ENCODE measurements at places on chromosomes 13 and 19.

DNA sequence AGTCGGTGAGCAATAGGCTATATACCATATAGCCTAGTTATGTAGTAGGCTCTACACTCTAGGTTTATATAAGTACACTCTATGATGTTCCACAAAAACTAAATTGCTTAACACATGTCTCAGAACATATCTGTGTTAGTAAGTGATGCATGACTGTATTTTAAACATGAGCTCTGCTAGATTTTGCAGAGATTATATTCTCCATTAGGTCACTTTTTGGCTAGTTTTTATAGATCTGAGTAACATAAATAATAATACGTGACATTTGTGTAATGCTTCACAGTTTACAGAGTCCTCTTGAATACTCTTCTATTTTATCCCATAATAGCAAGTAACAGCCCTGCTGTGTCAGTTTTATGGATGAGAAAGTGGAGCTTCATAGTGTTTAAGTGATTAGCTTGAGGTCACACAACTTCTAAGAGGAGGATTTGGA lies 47.8 kb downstream of the NDFIP2 start:
- no peak for DNase-seq

DNA sequence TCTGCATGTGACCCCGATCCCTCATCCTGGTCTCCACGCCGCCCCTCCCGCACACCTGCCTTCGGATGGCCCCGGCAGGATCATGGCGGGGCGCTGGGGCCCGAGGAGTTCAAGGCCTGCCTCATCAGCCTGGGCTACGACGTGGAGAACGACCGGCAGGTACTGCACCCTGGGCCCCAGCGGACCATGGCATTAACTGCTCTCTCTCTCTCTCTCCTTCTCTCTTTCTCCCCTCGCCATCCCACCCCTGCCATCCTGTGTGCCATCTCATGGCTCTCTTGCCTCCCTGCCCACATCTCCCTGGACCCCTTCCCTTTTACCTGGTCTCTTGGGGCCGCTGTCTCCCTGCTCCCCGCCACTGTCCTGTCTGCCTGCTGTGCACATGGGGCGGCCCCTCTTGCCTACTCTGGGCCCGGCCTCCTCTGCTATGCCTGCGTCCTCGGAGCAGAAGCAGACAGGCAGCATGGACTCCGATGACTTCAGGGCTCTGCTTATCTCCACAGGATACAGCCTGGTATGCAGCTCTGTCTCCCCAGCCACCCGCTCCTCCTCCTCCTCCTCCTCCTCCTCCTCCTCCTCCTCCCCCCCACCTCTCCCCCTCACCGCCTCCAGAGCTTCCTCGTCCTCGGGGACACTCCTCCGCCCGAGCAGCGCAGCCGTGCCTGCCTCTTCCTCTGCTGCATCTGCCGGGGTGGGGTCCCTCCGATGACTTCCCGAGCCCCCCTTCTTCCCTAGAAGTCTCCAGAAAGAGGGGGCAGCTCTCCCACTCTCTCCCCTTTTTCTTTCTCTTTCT lies 16.2 kb downstream of the CAPN12 start:
- no peak for DNase-seq

- DNase-seq: no peak
These were observed 59.4 kb downstream of the ZNF708 start for GRCh38 chr19:21269813-21270212.

- DNase-seq: no peak
These were observed 93.8 kb upstream of the FGF14 start for GRCh38 chr13:102495663-102496062.

GRCh38 chr19:14089662-14090508 lies 666 bp downstream of the SAMD1 start:
- DNase-seq: peak; percentile 48

DNA sequence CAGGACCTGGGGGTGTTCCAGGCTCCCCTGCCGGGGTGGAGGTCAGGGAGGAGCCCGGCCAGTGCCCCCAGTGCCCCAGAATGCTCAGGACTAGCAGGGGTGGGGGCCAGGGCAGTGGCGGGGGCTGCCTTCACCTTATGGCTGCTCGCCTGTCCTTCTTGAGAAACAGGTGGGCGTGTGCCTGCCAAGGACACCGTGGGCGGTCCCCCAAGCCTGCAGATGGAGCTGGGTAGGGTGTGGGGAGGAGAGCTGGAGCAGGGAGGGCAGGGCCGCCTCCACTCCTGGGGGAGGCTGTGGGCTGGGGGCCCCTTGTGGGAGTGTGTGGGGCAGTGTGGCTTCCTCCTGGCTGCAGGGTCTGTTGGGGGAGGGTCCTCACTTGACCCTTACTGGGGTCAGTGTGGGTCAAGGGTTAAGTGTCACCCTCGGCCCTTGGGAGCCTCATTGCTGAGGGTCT lies 160.1 kb downstream of the KDM4B start:
- no peak for DNase-seq

- no peak for DNase-seq
These were observed 118.1 kb downstream of the STARD13 start for GRCh38 chr13:33167491-33167890.

- DNase-seq: no peak
These were observed 69.7 kb upstream of the C13orf46 start for GRCh38 chr13:114043421-114044053.

DNA sequence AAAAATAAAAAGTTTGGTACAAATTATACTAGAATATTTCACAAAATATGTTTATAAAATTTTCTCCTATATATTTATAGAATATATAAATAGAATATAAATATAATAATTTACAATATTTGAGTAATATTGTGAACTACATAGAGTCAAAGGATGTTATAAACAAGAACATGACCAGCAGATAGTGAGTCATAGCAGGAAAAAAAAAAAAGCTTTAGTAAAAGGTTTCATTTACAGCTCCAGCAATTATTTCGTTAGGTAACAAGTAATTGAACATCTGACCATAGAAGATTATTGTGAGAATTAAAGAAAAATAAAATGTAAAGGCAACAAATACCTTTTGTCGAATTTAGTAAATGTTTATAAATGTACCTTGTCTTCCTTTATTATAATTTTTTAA lies 864.1 kb downstream of the PCDH17 start:
- no peak for DNase-seq

GRCh38 chr13:98752467-98753290 lies at the start of gene SLC15A1:
Gene SLC15A1 (minus strand): TSS chr13:98752672. CDS start chr13:98752598, 74 bp downstream.
- no peak for DNase-seq

DNA sequence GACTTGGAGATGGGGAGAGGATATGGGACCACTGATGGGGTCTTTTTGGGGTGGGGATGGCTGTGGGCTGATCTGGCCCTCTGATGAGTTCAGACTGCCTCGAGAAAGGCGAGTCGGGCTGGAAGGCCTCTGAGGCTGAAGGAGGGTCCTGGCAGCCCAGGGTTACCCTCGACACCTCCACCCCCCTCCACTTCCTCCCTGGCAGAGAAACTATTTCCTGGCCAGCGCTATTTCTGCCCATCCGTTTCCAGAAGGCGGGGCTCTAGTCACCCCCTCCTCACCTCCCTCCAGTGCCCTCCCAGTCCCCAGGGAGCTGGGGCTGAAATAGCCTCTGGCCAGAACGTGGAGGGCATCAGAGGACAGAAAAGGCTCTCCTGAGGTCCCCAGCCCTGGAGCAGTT lies 9.7 kb downstream of the EXOC3L2 start:
- no peak for DNase-seq

DNA sequence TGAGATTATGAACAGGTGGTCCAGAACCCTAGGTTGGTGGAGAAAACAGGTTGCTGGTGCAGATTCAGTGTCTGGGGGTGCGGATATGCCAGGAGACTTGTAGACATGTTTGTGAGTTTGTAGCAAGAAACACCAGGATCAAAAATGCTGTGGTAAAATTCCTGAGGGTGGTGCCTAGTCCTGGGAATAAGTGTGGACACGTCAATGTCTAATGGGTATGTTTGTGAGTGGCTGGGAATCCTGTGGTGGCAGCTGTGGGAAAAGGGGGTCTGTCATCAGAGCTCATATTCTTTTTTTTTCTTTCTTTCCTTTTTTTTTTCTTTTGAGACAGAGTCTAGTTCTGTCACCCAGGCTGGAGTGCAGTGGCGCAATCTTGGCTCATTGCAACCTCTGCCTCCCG lies 7.2 kb downstream of the ZNF708 start:
- no peak for DNase-seq

GRCh38 chr13:29676535-29676934 lies 81.0 kb upstream of the SLC7A1 start:
- DNase-seq: no peak

DNA sequence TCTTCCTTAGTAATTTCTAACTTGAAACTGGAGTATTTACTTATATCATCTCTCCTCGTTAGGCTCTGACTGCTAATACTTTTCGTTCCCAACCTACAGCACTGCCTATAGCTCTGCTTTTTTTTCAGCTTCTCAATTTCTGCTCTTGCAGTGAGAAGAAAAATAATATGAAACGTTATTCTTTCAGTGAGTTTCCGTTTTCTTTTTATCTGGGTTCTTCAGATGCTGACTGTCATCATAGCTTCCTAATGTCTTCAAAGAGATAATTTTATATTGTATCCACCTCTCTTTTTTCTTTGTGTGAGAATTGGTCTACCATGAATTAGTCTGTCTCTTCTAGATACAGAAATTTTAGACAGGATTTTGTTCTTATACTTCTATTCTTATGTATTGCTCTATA lies 454.9 kb downstream of the LMO7 start:
- no peak for DNase-seq

GRCh38 chr19:1236576-1236975 lies 1.2 kb downstream of the CBARP start:
- DNase-seq: no peak

DNA sequence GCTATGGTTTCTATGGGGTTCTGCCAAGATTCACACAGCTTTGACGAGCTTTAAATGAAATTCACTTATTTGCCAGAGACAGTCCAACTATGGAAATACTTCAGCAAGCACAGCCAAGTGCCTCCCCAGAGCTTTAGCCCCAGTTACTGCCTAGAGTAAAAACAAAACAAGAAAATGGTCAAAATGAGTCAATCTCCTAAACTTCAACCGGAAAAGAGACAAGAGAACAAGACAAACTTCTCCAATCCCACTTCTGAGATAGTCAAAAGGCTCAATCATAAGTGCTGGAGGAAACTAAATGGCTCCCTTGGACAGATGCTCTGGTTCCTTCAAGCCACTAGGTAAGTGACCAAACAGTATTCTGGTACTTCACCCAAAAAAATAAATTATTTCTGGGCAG lies 65.8 kb downstream of the KATNAL1 start:
- no peak for DNase-seq

- DNase-seq: no peak
These were observed 74.6 kb upstream of the GPR183 start for GRCh38 chr13:99381766-99382165.

GRCh38 chr19:51754109-51754508 lies 2.4 kb upstream of the FPR1 start:
- no peak for DNase-seq

- no peak for DNase-seq
These were observed at the start of gene ZNF536 for GRCh38 chr19:30371960-30372824. Gene ZNF536 (plus strand): TSS chr19:30372384. CDS start chr19:30443563, 71,179 bp downstream.

DNA sequence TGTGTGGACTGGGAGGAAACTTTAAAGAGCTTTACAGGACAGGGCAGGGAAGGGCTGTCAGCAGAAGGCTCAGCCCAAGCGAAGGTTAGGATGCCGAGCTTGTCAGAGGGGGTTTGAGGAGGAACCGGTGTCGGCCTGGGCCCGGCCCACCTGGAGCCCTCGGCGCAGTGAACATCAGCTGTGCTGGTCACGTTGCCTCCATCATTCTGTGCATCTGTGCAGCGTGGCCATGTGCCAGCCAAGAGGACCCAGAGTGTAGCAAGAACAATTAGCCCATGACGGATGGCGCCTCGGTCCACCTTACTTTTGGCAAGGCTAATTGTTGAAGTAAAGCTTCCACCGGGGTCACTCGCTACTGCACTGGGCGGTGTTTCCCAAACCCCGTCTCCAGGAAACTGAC lies 161.4 kb downstream of the PTPRS start:
- DNase-seq: no peak

- no peak for DNase-seq
These were observed 30.1 kb downstream of the OPA3 start for GRCh38 chr19:45554481-45554880.

DNA sequence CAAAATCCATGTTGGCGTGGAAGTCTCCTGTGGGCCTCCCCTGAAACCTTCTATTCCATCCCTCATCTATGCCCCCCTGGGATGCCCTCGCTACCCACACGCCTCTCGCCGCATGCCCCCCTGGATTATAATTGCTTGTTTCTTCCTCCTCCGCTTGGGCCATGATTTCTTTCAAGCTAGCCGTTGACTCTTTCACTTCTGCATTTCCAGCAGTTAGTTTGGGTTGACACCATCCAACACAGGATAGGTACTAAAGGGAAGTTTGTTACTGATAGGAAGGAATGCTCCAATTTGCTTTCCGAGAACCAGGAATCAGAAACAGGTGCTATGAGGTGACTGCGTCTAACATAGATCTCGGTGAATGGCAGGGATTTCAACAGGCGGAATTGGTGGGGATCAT lies 7.7 kb upstream of the SLC25A15 start:
- no peak for DNase-seq

GRCh38 chr13:46359714-46360113 lies 27.3 kb downstream of the RUBCNL start:
- no peak for DNase-seq

DNA sequence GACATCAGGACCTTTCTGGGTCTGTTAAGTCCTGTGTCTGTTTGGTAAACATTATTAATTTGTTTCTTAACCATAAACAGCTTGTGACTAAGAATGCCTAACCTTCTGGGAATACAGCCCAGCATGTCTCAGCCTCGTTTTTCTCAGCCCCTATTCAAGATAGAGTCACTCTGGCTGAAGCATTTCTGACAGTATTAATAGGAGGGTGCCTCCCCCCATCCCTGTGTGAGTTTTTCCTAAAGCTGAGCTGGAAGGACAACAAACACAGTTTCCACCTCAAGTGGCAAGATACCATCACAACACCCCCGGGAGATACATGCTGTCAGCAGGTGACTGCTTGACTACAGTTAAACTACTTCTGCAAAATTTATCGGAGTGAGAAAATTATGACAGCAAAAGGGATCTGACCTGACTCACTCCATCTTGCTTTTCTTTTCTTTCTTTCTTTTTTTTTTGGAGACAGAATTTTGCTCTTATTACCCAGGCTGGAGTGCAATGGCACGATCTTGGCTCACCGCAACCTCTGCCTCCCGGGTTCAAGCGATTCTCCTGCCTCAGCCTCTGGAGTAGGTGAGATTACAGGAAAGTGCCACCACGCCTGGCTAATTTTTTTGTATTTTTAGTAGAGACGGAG lies 59.3 kb upstream of the ABCC4 start:
- no peak for DNase-seq

- DNase-seq: no peak
These were observed 17.9 kb upstream of the CACTIN start for GRCh38 chr19:3644351-3645066.
